ENCODE measurements at places on chromosomes 6 and 20.

DNA sequence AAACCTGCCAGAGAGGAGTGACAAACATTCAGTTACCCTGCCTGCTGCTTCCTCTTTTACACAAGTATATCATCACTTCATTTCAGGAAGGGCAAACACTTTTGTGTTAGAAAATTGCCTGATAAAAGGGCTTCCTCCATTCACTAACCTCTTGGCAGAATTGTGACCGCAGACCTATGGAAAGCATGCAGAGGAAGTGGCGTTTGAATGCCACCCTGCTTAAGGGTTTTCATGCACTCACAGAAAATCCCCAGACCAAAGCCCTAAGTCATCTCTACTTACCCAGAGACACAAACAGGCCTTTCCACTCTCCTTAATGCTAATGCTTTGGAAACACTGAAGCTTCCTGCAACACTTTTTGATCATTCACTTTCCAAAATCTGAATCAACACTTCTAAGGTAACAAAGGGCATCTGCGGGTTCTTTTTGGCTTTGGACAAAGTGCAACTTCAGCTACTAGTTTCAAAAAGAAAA lies 22.1 kb upstream of the RALGAPA2 start:
- DNase-seq: no peak

DNA sequence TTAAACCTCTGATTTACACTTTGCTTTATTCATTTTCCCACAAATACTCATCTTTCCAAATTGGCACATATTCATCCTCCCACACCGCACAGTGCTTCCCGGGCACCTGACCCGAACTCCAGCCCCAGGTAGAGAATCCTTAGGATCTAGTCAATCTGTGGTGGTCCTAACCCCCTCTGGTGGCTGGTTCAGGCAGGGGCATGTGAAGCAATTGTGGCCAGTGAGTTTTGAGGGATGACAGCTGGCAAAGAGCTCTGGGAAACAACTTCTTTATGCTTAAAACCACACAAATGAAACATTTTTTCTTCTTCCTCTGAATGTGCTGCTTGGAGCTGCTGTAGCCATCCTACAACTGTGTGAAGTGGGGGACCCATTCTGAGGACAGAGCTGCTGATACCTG lies 54.7 kb downstream of the ELOVL5 start:
- DNase-seq: no peak

GRCh38 chr20:51423290-51423667 lies 119.2 kb downstream of the NFATC2 start:
- no peak for DNase-seq

DNA sequence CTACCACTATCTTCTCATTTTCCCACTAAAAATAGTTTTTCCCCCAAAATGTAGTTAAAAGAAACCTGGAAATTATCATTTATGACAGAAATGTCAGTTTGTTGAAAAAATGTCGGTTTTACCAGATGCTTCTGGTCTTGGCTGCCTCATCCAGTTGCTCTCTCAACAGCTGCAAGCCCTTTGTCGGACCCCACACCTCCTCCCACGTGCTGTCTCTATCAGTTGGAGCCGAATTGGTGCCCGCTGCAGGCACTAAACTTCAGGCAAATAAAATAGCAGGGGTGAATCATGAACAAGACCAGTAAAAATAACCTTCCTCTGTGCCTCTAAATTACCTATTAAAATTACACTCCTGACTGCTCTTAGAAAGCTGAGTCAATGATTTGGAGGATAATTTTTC lies 129.5 kb upstream of the CEP162 start:
- DNase-seq: no peak

DNA sequence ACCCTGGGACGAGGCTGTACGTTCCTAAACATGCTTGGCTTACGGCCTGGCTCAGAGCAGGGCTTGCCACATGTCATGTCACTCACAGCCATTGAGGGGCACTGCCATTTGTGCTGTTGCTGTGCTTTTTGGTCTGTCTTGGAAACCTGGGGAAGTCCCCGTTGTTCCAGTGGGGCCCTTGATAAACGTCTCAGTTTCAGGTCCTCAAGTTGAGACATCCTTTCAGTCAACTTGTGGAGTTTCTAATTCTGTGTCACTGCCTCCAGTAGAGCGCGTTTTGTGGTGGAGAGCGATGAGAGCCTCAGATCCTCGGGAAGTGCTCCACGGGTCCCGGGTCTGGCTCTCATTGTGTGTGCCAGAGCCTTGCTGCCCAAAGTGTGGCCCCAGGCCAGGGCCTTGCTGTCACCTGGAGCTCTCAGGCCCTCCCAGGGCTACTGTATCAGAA lies 43.0 kb upstream of the CCR6 start:
- no peak for DNase-seq
